ENCODE measurements at places on chromosomes 1 and 21. TPM values are rescaled to one million over a fixed set of nuclear protein-coding genes. Genes with fewer than 3 reads are reported as not detected.

PDC gene
- total RNA-seq: not detected

DNA sequence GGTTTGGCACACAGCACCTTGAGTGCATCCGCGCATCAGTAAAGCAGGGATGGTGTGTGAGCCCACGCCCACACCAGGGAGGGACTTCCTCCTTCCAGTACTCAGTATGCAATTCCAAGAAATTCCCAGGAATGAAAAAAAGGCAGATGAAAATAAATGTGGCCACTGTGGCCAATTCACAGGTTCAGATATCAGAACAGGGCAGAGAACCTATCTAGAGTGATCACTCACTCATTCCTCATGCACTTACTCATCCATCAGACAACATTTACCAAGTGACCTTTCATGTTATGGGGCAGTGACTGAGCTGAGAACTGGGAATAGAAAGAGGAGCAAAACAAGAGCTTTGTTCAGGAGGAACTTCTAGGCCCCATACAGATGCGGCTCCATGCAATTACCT is 113.7 kb downstream of the ZSCAN20 start:
- H3K4me3 ChIP-seq: no peak overlapping the region
- H3K4me1 ChIP-seq: no peaks in the 10 kb centered on the region
- no peak overlapping the region for H3K27ac ChIP-seq
- no peak for DNase-seq

DNA sequence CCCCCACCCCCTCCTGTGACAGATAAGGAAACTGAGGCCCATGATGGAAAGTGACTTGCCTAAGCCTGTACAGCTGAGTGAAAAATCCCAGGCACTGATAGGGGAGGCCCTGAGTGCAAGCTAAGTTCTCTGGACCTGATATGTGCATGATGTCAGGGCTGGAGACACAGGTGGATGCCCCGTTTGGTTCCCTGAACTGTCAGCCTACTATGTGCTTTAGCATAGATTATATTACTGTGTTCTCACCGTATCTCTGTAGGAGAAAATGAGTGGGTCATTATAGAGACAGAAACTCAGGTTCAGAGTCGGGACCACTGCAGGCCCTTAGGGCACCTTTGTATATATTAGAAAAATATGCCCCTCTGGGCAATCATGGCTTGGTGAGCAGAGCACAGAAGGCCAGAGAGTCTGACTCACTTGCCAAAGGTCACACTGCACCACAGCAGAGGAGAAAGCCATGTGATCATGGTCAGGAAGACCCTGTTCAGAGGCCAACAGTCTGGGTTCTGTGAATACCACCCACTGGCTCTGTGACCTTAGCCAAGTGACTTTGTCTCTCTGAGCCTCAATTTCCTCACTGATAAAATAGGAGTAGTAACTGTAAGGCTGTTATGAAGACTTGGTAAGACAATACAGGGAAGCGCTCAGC is 145.8 kb upstream of the WNT4 start:
- H3K27me3 ChIP-seq: no peaks in the 10 kb centered on the region
- H3K4me3 ChIP-seq: no peak overlapping the region
- H3K4me1 ChIP-seq: peaks cover 5% of the 10 kb centered on the region
- no peak overlapping the region for H3K27ac ChIP-seq
- H3K36me3 ChIP-seq: no peaks in the 10 kb centered on the region

DNA sequence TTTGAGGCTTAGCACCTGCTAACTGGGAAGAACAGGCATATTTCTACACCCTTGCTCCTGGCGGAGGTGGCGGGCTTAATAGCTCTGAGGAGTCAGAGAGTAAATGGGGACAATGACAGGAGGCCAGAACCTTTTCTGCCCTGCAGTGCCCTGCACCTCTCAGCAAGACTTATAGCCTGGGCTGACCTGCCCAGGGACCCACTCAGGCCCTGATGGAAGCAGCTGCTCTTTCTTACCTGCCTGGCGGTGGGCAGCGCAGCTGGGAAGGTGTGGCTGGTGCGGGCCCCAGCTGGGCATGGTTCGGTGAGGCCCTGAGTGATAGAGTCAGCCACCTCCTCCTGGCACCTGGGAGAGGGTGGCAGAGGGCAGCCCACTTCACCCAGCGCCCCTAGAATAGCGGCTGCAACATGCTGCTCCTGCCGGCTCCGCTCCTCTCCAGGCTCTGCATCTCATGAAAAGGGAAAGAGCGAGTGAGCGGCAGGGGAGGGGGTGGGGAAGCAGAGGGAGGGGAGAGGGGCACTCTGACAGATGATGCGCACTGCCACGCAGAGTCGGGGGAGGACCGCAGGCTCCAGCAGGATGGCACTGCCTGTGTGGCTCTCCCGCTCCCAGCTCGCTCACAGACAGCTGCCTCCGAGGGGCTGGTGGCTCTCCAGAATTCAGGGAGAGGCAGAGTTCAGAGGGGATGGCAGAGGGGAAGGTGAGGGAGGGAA is at the start of gene RGS8:
RGS8 (minus strand) TSS at position 472 of the 713 bp plus-strand sequence. CDS start 14,938 bp downstream, outside the sequence.
- no peak for DNase-seq
- H3K27ac ChIP-seq: no peak within 1 kb of the TSS
- no peak within 1 kb of the TSS for H3K4me3 ChIP-seq
- no peaks in the 10 kb centered on the region for H3K27me3 ChIP-seq
- H3K36me3 ChIP-seq: no peaks in the 10 kb centered on the region

DNA sequence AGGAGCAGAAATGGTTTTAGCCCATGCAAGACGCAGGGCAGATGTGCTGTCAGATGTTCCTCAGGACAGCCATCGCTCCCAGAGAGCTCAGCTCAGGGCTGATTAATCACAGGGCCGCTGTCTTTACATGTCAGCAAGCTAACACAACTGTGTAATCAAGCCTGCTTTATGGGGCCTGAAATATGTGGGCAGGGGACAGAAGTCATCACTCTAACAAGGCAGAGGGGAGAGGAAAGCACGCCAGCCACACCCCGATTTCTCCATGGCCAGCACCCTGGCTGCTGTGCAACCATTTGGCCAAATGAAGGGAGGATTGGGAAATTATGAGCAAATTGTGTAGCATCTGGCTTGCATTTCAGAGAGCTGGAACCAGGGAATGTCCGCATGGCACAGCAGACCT is 368.8 kb downstream of the NPHP4 start:
- no peak overlapping the region for H3K27ac ChIP-seq
- no peaks in the 10 kb centered on the region for H3K4me1 ChIP-seq
- H3K4me3 ChIP-seq: no peak overlapping the region
- no peak for DNase-seq
- no peaks in the 10 kb centered on the region for H3K36me3 ChIP-seq

C1orf141 gene
- not detected for total RNA-seq

DNA sequence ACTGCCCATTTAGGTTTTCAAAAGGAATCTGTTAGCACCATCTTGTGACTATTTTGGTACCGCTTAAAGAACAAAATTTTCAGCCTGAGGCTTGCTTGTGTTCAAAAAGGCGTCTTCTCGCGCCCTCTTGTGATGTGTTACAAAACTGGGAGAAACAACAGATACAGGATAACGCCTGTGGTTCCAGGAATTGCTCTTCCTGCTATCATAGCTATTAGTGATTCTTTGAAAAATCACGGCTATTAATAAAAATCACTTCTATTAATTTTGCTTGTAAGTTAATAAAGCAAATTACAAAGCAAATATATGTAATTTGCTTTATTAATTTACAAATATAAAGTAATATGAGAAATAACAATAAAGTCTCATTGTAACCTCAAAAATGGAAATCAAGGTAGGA is 82.2 kb upstream of the ABCD3 start:
- no peaks in the 10 kb centered on the region for H3K4me1 ChIP-seq
- no peak overlapping the region for H3K27ac ChIP-seq
- no peak for DNase-seq
- no peak overlapping the region for H3K4me3 ChIP-seq
- H3K27me3 ChIP-seq: no peaks in the 10 kb centered on the region

GRCh38 chr1:64100791-64101190 is 102.6 kb upstream of the UBE2U start:
- H3K36me3 ChIP-seq: no peaks in the 10 kb centered on the region
- no peak overlapping the region for H3K4me3 ChIP-seq
- DNase-seq: no peak
- no peaks in the 10 kb centered on the region for H3K4me1 ChIP-seq
- H3K27ac ChIP-seq: no peak overlapping the region

- H3K4me3 ChIP-seq: no peak overlapping the region
- DNase-seq: no peak
- no peaks in the 10 kb centered on the region for H3K4me1 ChIP-seq
These were observed 723.2 kb upstream of the CXADR start for GRCh38 chr21:16789636-16790035.

DNA sequence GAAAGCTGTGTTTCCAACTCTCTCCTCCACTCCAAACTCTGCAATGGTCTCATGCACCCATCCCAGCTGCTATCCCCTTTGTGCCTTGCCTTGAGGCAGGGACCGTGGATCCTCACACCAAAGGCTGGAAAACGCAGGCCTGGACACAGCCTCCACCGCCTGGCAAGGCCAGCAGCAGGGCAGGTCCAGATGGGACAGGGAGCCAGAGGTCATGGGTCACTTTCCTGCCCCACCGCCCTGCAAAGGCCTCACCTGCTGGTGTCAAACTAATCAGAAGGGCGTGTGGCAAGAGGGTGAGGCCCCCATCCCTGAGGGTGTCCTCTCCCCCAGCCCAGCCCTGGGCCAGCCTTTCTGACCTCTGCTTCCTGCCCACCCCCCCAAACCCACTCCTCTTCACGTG is 106.3 kb downstream of the PAX7 start:
- no peaks in the 10 kb centered on the region for H3K36me3 ChIP-seq
- no peak for DNase-seq
- no peaks in the 10 kb centered on the region for H3K4me1 ChIP-seq
- H3K27ac ChIP-seq: no peak overlapping the region
- no peaks in the 10 kb centered on the region for H3K27me3 ChIP-seq

GRCh38 chr1:185840880-185841279 is 106.7 kb downstream of the HMCN1 start:
- no peaks in the 10 kb centered on the region for H3K4me1 ChIP-seq
- no peak for DNase-seq
- H3K27ac ChIP-seq: no peak overlapping the region
- no peaks in the 10 kb centered on the region for H3K36me3 ChIP-seq
- no peak overlapping the region for H3K4me3 ChIP-seq
- no peaks in the 10 kb centered on the region for H3K27me3 ChIP-seq

GRCh38 chr1:93723733-93724270 is 42.2 kb upstream of the BCAR3 start:
- H3K4me3 ChIP-seq: no peak overlapping the region
- peaks cover 12% of the 10 kb centered on the region for H3K4me1 ChIP-seq
- H3K27me3 ChIP-seq: no peaks in the 10 kb centered on the region
- H3K36me3 ChIP-seq: no peaks in the 10 kb centered on the region
- no peak for DNase-seq

DNA sequence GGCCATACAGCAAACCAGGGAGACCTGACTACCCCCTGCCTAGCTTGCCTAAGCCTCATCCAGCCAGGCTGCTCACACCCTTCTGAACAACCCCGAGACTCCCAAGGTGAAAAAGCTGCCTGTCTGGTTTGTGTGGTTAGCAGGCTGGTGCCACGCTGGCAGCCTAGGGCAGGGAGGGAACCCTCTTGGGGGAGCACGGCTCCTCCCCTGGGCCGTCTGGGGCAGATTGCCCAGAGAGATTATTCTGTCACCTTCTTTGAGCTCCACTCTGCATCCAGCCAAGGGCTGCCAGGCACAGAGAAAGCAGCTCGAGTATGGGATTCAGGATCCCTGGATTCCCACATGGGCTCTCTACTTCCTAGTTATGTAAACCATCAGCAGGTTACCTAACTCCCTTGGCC is 27.5 kb upstream of the TCEA3 start:
- no peaks in the 10 kb centered on the region for H3K4me1 ChIP-seq
- no peak overlapping the region for H3K27ac ChIP-seq
- peaks cover 2% of the 10 kb centered on the region for H3K36me3 ChIP-seq
- no peaks in the 10 kb centered on the region for H3K27me3 ChIP-seq
- no peak for DNase-seq

TRAF3IP3 gene
- total RNA-seq: not detected

- H3K4me3 ChIP-seq: no peak overlapping the region
- H3K36me3 ChIP-seq: no peaks in the 10 kb centered on the region
- no peaks in the 10 kb centered on the region for H3K4me1 ChIP-seq
These were observed 11.3 kb downstream of the LY9 start for GRCh38 chr1:160807247-160807646.

- peaks cover 8% of the 10 kb centered on the region for H3K4me1 ChIP-seq
- DNase-seq: no peak
- H3K27ac ChIP-seq: no peak overlapping the region
- H3K27me3 ChIP-seq: no peaks in the 10 kb centered on the region
- no peaks in the 10 kb centered on the region for H3K36me3 ChIP-seq
These were observed 245.3 kb downstream of the DISC1 start for GRCh38 chr1:231871878-231872277.

DNA sequence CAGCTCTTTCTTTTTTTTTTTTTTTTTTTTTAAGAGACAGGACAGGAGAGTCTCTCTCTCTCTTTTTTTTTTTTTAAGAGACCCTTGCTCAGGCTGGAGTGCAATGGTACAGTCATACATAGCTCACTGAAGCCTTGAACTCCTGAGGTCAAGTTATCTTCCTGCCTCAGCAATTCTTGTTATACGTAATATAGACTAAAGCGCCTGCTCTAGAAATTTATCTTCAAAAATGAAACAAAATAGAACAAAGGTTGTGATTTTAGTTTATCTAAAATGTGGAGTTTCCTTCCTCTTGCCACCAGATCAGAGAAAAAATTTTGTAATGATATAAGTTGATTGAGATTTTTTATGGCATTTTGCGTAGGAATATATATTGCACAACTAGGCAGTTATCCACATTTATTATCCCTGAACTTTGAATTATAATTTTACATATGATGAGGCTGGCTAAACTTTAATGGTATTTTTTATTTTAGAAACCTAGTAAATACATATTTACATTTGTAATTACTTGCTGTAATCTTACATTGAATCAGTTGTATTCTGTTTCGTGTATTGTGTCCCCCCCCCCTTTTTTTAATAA is 44.2 kb downstream of the MTF2 start:
- H3K27me3 ChIP-seq: no peaks in the 10 kb centered on the region
- H3K36me3 ChIP-seq: peaks cover 12% of the 10 kb centered on the region
- H3K27ac ChIP-seq: no peak overlapping the region
- H3K4me3 ChIP-seq: no peak overlapping the region
- DNase-seq: no peak

- peaks cover 12% of the 10 kb centered on the region for H3K36me3 ChIP-seq
- no peak overlapping the region for H3K27ac ChIP-seq
- H3K4me3 ChIP-seq: no peak overlapping the region
- no peaks in the 10 kb centered on the region for H3K27me3 ChIP-seq
- DNase-seq: no peak
These were observed 4.3 kb downstream of the ZNF326 start for GRCh38 chr1:89999208-89999607.

SPRR5 gene
- total RNA-seq: not detected
